Chondrocyte (in vitro differentiated cells): ENCODE measurements at places on chromosomes 7 and 10. TPM values are rescaled to one million over a fixed set of nuclear protein-coding genes. Genes with fewer than 3 reads are reported as not detected.

Gene TMEM248
- total RNA-seq, result 83.0 to 102 TPM (median 90.6 TPM) in 3 replicates

Gene WDR11
- 48.3 to 71.4 TPM (median 54.6 TPM) in 3 replicates for total RNA-seq

- DNase-seq, result no peak
These were observed 16.5 kb upstream of the TLX1 start for GRCh38 chr10:101114646-101115045.

GRCh38 chr7:88254721-88255424 lies 35.0 kb upstream of the SRI start:
- DNase-seq, result no peak

DNA sequence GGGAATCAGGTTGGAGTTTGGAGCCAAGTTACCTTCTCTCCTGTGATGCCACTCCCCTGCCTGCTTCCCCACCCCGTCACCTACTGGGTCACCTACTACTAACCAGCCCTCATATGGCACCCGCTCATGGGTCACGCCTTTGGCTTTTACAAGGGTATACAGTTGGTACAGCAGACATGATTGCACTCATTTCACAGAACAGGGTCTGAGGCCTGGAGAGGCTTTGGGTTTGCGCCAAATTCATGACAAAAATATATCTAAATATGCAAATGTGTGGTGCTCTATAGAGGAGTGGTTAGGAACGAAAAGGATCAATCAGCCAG lies 10.7 kb downstream of the CRYGN start:
- no peak for DNase-seq

DNA sequence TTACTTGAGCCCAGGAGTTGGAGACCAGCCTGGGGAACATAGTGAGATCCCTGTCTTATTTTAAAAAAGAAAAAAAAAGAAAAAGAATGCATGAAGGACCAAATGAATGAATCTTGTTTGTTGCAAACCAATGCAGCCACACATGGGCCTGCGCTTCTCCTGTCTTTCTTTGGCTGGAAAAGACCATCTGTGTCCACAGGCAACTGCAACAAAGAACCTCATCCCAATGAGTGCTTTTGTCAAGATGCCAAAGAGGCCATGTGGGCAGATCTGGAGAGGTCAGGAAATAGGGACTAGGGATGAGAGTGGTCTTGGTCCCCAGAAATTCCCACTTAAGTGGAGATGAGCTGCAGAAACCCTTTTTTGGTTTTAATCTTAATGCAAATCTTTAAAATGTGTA lies 49.8 kb upstream of the DUSP5 start:
- no peak for DNase-seq

GRCh38 chr10:25952857-25953256 lies 18.8 kb downstream of the MYO3A start:
- no peak for DNase-seq

DNA sequence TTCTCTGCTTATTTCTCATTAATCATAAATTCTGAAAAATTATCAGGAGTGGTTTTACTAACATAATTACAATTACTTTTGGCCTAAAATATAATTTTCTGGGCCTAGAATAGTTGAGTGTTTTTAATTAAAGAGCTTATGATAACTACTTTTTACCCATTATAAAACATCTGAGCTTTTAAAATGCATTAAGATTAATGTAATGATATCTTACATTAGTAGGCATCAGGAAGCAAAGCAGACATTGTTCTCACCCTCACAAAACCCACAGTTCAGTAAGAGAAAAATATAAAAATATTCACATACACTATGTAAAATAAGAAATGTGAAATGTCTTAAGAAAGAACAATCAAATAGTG lies 443.7 kb upstream of the SEMA3A start:
- no peak for DNase-seq

GRCh38 chr10:34596351-34596750 lies 218.7 kb downstream of the PARD3 start:
- DNase-seq, result no peak

DNA sequence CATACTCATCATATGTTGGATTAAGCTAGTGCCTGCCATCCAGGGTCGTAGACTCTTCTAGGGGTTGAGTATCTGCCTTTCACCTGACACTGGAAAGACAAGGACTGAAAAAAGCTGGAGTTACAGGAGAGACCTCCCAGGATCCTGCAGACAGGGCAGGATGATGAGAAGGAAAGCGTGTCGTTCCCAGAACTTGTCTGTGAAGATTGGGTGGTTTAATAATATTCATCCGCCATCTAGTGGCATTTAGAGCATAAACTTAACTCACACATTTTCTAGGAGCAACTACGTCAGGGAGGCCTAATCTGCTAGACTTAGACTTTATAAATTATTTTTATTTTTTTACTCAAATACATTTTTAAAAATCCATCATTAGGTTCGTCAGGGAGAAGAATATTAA lies 59.6 kb downstream of the ADRB1 start:
- no peak for DNase-seq

DNA sequence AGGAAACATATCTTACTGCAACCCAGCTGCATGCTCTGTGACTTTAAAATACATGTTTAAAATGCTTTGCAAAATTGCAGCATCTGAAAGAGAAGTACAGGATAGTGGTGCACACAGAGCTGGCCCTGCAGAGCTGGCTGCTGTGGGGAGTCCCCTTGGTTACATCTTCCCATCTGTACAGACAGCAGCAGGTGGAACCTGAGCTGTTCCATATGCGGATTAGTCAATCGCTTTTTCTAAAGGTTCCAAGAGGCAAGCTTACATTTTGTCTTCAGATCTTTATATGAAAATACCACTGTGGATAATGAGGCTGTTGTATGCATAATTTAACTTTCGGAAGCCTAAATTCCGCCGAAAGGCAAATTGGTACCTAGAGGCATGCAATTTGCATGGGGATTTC lies 444.1 kb downstream of the NRG3 start:
- DNase-seq, result no peak
